DMS153 (cell line): ENCODE measurements at places on chromosomes 13 and 19.
A peak's percentile ranks its signal among the peaks of the same experiment; 100 is the strongest.

GRCh38 chr19:49155820-49156346, 687 bp upstream of the HRC start:
- DNase-seq = no peak

- peak; percentile 34 for DNase-seq
Measured at GRCh38 chr19:15288146-15288963, 44.0 kb downstream of the BRD4 start.

- DNase-seq = no peak
Measured at GRCh38 chr13:23915308-23915707, 18.0 kb upstream of the C1QTNF9B start.

DNA sequence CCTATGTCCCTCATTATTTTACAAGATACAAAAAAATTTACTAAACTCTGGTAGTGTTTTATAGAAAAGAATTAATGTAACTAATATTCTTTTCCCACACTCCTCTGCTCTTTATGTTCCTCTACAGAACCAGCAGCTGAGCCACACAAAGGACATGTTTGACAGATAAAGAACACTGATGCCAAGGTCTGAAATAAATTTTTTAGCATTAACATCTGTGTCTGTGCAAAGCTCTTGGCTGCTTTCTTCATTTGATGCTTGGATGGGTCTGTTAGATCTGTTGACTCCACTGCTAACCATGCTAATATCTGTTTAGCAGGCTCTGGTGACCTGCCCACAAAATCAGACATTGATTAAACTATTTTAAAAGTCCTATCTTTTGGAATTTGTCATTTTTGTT, 2363.8 kb downstream of the PCDH9 start:
- no peak for DNase-seq

DNA sequence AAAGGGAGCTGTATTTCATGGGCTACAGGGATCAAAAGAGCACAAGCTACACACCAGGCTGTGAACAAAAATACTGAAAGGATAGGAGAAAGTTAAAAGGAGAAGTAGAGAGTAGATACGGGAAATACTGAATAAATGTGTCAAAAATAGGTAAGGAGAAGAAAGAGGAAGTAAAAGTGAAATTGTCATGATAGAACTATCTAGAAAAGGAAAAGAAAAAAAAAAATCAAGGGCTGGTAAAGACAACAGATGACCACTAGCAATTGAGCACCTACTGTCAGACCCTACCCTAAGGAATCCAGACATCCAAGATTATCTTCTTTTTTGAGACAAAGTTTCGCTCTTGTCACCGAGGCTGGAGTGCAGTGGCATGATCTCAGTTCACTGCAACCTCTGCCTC, 4.8 kb downstream of the RUBCNL start:
- DNase-seq = no peak

DNA sequence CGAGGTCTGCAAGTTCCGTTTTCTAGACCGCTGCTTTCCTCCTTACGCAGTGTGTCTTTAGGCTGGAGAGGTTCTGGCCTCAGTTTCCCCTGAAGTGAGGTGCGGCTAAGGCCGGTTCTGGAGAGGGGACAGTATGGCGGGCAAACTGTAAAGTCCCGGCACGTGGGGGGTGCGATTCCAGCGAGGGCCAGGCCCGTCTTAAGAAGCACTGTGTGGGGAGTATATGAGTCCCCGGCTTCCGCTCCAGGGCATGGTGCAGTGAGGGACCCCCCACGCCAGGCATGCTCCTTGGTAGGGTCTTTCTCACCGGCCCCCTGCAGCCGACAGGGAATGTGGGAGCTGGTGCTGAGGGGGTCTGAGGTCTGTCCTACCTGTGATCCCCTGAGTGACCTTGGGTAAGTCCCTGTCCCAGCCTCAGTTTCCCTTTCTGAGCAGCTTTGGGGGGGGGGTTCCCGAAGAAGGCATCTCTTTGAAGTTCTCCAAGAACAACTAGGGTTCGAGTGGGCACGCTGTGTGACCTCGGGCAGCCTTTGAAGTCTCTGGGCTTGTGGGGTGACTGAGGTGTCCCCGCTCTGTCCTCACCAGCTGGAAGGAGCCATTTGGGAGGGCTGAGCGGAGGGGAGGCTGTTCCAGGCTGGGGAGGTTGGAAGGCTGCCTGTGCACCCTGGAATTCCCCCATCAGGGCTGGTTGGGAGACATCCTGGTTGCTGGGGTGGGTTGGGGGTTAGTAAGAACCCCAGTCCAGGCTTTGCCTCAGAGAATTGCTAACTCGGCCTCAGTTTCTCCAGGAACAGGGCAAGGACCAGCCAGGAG, 1.5 kb downstream of the NFIC start:
- DNase-seq = no peak

- DNase-seq = no peak
Measured at GRCh38 chr13:86655561-86655960, 856.3 kb upstream of the SLITRK6 start.

GRCh38 chr13:47890146-47890814, 110.8 kb downstream of the SUCLA2 start:
- no peak for DNase-seq

DNA sequence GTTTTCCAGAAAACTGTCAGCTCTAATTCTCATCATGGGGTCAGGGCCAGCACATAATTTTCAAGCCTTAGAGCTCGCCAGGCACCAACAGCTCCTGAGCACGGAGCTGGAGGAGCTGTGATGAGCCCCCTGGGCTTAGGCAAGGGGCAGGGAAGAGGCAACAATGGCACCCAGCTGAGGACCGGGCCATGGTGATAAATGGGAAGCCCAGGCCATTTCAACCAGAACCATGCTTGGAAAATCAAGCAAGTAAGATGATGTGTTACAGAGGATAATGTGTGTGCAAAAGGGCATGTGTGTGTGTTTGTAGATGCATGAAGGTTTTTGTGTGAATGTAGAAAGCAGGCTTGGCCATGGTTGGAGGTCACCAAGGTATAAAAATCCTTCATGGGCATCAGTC, 66.8 kb upstream of the UBAC2 start:
- DNase-seq = no peak

DNA sequence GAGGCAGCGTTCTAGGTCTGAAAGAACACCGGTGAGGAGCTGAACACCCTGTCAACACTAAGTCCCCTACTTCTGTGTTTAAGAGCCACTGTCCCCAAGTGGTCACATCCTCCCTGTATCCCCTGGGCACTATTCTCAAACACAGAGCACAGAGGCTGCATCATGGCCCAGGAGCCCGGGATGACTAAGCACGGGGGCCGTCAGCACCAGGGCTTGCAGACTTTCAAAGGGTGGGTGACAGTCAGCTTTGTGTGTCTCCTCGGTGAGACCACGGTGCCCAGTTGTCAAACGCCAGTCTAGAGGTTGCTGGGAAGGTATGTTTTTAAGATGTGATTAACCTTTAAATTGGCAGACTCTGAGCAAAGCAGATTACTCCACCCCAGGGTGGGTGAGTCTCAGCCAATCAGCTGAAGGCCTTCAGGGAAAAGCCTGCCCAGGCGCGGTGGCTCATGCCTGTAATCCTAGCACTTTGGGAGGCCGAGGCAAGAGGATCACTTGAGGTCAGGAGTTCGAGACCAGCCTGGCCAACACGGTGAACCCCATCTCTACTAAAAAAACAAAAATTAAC, 8.0 kb downstream of the MAP2K2 start:
- DNase-seq = no peak

GRCh38 chr19:4988770-4989251, 19.9 kb downstream of the KDM4B start:
- DNase-seq = no peak

GRCh38 chr13:69866555-69866954, 241.1 kb upstream of the ATXN8OS start:
- no peak for DNase-seq

GRCh38 chr19:16111909-16112752, 442 bp downstream of the RAB8A start:
- no peak for DNase-seq

DNA sequence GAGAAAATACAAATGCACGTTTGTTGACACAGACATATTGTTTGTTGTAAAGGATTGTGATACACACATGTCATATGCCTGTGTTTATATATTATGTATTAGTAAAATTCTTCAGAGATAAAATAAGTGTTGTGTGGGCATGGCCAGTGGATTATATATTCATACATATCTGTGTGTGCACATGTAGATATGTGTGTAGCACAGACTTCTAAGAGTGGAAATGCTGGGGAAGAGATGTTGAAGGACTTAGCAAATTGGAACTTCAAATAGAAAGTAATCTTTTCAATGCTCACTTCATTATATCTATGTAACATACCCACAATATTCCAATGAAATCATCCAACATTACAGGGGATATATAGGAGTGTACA, 413.2 kb downstream of the LMO7 start:
- no peak for DNase-seq

DNA sequence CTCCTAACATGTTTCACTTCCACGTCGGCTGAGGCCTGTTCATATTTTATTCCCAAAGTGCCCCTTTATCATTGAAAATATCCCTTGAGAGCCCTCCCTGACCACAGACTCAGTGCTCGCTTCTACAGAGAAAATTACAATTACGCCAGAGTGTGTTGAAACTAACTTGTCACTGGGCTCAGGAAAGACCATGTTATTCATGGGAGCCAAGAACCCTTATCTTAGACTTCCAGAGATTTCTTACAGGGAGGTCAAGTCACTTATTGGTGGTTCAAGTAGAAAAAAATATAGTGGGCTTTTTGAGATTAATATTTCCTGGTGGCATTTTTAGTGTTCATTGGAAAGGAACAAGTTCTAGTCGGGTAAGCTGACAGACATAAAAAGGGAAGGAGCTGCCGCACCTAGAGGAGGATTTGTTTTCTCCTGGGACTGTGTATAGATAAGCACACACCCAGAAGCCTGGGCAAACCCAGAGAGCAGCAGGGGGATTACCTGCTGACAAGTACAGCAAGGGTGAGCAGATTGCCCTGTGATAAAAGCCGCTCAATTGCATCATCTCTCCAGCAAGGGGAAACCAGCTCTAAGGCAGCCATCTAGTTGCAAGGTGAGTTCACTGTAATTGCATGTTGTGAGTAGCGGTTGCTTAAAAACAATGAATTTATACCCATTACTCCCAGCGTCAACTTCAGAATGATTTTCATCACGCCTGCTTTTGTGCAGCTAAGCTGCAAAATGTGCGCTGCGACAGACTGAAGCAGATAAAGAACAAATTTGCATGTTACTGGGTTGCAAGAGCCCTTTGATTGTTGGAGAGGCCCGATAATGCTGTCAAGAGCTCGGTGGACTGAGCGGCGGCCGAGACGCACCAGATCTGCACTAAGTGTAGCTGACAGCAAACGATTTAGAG, 46.2 kb downstream of the DCT start:
- DNase-seq = peak; percentile 70

- no peak for DNase-seq
Measured at GRCh38 chr13:50911081-50911631, 1.6 kb downstream of the RNASEH2B start.

DNA sequence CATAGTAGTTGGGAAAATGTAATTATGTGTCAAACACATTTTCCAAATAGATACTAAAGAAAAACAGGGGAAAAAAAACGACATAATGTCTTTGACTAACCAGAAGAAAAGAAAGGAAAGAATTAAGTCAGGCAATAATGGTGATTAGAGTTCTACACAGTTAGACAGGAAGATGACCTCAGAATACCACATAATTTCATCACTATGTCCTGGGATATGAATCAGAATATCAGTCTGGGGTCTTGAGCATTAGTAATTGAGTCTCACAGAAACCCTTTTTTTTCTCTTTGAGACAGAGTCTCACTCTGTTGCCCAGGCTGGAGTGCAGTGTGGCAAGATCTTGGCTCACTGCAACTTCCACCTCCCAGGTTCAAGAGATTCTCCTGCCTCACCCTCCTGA, 503.4 kb downstream of the SLITRK1 start:
- no peak for DNase-seq

DNA sequence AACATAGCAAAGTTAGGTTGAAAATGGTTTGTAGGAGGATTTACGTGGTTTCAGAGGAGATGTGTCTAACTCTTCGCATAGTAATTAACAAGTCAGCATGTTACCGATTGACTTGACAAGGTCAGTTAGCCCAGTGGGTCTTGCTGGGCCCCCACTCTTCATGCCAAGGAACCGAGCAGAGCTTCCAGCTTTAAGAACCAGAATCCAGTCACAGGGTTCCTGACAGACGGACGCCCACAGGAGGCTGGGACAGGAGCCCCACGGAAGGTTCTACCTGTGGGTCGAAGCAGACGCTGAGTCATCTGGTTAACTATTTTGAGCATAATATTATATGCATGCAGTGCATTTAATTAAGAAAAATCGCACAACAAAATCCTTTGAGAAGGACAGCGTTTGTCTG, 3.5 kb downstream of the TMEM255B start:
- no peak for DNase-seq

DNA sequence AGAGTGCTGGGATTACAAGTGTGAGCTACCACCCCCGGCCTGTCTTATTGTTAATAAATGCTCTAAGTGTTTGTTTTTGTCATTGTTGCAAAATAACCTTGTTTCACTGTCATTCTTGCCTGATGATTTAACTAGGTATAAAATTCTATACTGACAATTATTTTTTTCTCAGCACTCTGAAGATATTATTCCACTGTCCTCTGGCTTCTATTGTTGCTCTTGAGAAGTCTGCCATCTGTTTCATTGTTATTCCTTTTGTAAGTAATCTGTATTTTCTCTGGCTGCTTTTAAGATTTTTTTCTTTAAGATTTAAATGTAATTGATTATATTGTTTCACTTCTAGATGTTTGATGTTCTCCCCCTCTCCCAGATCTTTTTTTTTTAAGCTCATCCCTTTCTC, 17.6 kb downstream of the ZNF420 start:
- DNase-seq = no peak

GRCh38 chr13:34654647-34655046, 287.4 kb upstream of the NBEA start:
- no peak for DNase-seq

- no peak for DNase-seq
Measured at GRCh38 chr13:72390909-72391308, 336.5 kb downstream of the MZT1 start.

DNA sequence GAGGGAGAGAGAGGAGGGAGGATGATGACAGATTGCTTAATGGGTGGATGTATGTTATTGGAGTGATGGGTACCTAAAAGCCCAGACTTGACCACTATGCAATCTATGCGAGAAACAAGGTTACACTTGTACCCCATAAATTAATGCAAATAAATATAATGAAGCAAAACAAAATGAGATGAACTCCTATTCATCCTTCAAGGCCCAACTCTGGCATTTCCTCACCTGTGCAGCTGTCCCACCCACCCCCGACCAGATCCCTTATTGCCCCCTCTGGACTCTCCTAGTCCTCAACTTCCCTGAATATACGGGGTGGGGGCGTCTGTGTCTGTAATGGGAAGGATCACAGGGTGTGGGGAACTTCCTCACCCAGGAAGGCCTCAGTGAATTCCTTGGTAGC, 4.1 kb downstream of the PGLYRP2 start:
- DNase-seq = no peak
